ENCODE measurements at places on chromosomes 7 and 10. TPM values are rescaled to one million over a fixed set of nuclear protein-coding genes. Genes with fewer than 3 reads are reported as not detected.

GRCh38 chr7:16774986-16775385, 21.4 kb downstream of the TSPAN13 start:
- no peak for DNase-seq

DNA sequence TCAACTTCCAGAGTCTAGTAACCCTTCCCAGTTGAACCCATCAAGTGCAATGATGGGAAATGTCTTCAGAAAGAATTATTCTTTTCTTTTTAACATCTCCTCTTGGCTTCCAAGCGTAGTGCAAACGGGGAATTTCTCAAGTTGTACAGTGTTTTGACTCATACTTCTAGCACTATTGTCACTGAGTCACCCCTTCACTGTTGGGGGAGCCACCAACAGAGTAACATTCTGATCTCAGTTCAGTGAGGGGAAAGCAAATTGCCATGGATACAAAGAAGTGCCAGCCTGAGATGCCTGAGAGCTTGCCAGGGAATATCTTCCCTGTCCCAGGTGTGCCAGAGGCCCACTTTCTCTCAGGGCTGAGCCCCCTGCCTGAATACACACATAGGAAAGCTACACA, 31.0 kb downstream of the CYP3A5 start:
- DNase-seq = no peak

DNA sequence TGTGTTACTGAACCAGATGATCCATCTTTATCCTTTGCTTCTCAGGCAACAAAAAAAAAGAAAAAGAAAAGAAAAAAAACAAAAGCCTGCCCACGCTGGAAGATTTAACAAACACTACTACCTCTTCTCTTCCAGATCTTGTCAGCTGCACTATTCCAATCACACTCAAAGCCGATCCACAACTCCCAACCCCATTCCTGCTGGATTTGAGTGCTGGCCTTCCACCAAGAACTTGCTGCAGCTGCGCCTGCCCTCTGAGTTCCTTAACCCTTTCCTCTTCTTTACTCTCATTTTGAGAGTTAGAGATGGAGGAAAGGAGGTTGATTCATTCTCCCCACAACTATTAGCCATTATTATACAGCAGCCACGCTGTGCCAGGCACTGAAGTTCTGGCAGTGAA, 16.0 kb upstream of the ITGA8 start:
- DNase-seq = peak; percentile 15

- DNase-seq = no peak
Observed at GRCh38 chr10:86316990-86317389, 49.6 kb downstream of the GRID1 start.

DNA sequence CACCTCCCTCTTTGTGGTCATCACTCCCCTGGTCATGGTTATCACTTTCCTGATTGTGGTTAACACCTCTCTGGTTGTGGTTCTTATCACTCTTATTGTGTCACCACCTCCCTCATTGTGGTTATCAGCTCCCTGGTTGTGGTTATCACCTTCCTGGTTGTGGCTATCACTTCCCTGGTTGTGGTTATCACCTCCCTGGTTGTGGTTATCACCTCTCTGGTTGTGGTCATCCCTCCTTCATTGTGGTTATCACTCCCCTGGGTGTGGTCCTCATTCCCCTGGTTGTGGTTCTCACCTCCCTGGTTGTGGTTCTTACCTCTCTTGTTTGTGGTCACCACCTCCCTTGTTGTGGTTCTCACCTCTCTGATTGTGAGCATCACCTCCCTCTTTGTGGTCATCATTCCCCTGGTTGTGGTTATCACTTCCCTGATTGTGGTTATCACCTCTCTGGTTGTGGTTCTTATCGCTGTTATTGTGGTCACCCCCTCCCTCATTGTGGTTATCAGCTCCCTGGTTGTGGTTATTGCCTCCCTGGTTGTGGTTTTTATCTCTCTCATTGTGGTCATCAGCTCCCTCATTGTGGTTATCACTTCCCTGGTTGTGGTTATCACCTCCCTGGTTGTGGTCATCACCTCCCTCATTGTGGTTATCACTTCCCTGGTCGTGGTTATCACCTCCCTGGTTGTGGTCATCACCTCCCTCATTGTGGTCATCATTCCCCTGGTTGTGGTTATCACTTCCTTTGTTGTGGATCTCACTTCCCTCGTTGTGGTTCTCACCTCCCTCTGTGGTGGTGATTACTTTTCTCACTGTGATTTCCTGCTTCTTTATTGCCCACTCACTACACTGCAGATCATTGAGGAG, 106.7 kb downstream of the GPR26 start:
- no peak for DNase-seq

DNA sequence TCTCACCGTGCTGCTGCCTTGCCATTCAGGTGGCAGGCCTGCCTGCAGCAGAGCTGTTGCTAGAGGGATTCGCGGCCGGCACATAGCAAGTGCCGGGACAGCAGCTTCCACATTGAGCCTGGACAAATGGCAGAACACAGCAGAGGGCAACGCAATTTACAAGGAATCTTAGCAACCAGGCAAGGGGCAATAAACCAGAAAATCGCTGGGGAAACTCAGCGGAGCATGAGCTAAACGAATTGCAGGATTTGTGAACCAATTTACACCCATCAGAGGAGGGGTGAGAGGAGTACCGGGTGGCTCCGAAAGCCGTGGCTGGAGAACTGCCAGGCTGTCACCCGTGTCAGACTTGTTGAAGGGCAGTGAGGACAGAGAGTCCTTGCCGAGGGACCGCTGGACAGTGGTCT, 58.6 kb upstream of the LOXL4 start:
- peak; percentile 44 for DNase-seq

- DNase-seq = no peak
Observed at GRCh38 chr10:34746094-34746493, 69.0 kb downstream of the PARD3 start.

- DNase-seq = no peak
Observed at GRCh38 chr10:89029181-89029580, 38.6 kb downstream of the FAS start.

DNA sequence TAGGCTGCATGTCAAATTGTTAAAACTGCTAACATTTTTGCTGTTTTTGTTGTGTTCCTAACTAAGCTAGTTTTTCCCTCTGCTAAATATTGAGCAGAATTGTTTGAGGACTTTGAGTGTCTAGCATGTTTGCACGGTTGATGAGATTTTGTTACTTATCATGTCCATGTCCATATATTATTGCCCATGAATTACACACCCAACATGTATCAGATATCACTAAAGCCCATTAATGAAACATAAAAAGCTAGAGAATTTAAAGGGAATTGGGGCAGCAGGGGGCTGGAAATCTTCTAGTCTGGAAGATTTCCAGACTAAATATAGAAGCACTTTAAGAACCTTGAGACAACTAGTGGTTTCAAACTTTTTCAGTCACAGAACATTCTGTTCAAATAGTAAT, 197.7 kb downstream of the SNX10 start:
- DNase-seq = no peak

DNA sequence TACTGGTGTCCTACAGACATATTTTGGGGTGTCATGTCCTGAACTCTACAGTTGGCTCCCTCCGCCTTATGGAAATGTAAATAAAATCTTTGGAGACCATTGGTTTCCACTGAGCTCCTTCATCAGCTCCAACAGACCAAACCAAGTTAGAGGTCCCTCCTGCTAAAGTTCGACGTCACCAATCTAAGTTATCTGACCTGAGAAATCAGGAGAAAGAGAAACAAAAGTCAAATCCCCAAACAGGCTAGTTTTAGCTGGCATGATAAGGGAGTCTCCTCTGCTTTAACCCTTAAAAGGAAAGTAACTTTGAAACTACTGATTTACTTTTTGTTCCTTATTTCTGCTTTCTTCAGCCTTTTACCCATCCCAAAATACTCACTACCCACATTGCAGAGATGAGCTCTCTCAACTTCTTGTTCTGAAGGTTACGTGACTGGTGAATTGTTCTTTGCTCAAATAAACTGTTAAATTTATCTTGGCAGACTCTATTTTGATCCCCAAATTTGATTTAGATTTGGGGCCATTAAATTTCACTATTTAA, 39.9 kb downstream of the AVL9 start:
- DNase-seq = no peak

DNA sequence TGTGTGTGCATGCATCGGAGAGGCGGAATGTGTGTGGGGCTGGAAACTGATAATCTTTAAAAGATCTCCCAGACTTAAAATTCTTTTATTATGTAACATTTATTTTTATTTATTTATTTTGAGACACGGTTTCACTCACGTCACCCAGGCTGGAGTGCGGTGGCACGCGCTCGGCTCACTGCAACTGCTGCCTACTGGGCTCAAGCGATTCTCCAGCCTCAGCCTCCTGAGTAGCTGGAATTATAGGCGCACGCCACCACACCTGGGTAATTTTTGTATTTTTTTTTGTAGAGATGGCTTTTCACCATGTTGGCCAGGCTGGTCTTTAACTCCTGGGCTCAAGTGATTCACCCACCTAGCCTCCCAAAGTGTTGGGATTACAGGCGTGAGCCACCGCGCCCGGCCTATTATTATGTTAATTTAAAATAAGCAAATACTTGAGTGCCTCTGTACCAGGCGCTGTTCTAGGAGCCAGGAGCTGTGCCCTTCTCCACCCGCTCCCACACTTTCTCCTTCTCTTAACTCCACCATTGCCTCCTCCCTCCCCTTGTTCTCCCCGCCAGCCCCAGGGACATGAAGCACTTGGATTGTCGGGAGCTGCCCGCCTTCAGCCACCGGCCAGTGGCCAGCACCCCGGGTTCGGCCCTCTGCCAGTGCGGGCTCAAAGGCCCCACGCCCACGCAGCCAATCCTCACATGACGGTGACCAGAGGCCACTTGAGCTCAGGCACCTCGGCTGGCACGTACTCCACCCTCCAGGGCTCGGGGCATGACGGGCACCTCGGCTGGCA, 163.6 kb downstream of the DNAJB6 start:
- no peak for DNase-seq

GRCh38 chr7:143285806-143286521, 1.2 kb downstream of the TMEM139 start:
- no peak for DNase-seq

- peak; percentile 56 for DNase-seq
Observed at GRCh38 chr7:105210721-105211205, 178.0 kb downstream of the SRPK2 start.

DNA sequence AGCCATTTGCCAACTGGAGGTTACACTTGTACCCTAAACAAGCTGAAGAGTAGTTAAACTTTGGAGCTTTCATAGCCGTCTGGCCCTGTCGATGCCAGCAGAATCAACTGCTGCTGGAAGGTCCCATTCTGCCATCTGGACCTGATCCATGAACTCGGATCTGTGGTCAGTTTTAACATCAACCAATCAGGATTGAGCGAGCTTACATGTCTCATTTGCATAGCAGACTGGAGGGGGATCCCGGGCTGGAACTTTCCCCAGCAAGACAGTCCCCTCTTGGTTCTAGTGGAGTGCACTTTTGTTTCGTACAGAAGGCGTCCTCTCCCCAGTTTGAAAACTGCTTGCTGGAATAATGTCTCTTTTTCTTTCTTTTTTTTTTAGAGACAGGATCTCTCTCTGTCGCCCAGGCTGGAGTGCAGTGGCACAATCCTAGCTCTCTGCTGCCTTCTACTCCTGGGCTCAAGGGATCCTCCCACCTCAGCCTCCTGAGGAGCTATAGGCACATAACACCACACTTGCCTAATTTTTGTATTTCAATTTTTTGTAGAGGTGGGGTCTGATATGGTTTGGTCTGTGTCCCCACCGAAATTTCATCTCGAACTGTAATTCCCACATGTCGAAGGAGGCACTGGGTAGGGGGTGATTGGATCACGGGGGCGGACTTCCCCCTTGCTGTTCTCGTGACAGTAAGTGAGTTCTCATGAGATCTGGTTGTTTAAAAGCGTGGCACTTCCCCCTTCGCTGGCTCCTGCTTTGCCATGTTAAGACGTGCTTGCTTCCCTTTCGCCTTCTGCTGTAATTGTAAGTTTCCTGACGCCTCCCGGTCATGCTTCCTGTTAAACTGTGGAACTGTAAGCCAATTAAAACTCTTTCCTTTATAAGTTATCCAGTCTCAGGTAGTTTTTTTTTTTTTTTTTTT, 42.8 kb upstream of the SEPHS1 start:
- DNase-seq = no peak

DNA sequence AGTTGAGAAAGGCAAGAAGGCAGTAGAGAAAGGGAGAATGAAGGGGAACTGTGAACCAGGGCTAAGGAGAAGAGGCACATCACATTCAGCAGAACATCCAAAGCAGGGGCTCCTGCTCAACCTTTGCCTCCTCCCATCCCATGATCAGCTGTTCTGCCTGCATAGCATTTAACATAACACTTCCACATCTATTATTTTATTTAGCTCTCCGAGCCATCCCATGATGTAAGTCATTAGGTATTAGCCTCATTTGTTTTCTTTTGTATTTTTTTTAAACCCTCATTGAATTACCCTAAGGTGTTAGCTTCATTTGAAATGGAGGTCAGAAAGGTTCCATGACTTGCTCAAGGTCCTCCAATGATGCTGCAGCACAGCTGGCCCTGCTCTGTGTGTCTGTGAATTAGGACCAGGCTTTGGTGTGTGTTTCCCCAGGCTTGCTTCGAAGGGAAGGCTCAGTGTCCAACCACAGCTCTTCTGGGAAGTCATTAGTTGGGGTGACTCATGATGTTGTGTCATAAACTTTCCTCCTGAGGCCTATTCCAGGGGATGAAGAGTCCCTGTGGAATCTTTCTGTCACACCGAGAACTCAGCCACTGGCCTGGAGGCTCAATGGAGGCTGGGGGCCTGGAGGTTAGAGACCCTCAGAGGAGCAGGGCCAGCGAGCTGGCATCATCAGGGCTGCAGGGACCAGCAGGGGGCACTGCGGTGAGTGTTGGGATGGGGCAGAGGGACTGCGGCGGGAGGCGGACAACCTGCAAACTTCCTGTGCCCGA, 16.5 kb downstream of the NPFFR1 start:
- peak; percentile 51 for DNase-seq

GRCh38 chr7:138449580-138449979, 10.5 kb upstream of the TRIM24 start:
- DNase-seq = peak; percentile 36

- DNase-seq = no peak
Observed at GRCh38 chr10:4073912-4074311, 288.9 kb upstream of the KLF6 start.

- no peak for DNase-seq
Observed at GRCh38 chr7:41907444-41907843, 204.6 kb upstream of the INHBA start.

DNA sequence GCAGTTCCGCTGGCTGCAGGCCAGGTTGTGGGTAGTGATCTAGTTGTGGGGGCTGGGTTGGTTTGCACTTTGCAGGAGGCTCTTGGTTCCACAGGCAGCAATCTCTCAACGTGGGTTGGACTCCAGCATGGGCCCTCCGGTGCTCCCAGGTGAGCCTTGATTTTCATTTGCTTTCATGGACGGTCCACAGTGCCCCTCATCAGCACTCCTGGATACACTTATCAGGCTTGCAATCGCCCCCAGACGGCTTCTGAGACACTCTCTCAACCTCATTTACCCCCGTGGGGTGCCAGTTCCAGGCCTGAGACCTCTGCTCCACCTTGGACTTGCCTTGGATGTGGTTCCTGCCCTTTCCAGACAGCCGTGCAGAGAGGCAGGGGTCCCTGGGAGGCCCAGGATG, 31.3 kb upstream of the ZNF273 start:
- no peak for DNase-seq

GRCh38 chr10:17606547-17607040, 10.6 kb downstream of the HACD1 start:
- no peak for DNase-seq

Gene SLC39A12
- total RNA-seq = 0.22 TPM

Gene HGF
- total RNA-seq = 0.22 TPM

Gene VWDE
- 9.8 TPM for total RNA-seq

Gene PNLIPRP1
- total RNA-seq = not detected

Gene NRG3
- 1.9 TPM for total RNA-seq

Gene LOXL4
- 0.92 TPM for total RNA-seq

Gene EPC1
- 45.4 TPM for total RNA-seq

Gene HTR5A
- total RNA-seq = not detected

All from neural progenitor cell (in vitro differentiated cells).